ENCODE measurements at places on chromosomes 12 and 14.

DNA sequence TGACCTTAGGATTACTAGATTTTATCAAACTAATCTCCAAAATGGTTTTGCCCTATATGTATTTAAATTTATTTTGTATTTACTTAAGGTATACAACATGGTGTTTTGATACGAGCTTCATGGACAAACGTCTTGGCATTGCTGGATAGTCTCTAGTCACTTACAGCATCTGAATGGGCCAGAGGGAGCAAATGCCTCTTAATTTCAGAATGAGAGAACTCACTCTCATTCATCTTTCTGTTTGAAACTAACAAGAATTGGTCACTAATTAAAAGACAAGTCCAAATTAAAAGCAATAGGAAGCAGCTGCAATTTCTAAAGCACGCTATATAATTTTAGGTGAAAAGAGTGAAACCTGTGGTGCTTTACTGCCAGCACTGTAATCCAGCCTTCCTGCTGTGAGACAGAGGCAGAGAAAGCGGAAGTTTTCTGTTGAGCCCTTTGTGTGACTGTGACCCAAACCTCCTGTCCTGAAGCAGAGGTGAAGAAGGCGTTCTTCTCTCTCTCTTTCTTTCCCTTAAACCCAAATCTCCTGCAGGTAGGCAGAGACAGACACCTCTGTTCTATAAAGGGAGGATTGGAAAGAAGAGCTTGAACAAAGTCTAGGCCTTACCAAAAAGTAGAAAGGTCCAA, 184.6 kb upstream of the NAV3 start:
- DNase-seq = no peak

DNA sequence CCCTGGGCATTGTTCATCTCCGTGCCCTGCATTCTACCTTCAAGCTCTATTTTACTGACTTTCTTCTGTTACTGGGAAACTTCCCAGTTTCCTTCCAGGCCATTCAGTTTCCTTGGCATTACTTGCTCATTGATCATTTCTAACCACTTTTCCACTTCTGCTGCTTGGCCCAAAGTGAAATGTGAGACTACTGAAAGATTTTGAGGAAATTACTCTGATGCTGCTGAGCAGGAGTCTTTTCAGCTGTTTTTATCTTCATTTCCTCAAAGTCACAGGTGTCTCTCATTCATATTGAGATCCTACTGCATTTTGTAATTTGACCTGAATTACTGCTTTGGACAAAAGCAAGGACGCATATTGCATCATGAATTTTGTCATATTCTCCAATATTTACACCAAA, 26.4 kb upstream of the DBX2 start:
- DNase-seq = no peak

DNA sequence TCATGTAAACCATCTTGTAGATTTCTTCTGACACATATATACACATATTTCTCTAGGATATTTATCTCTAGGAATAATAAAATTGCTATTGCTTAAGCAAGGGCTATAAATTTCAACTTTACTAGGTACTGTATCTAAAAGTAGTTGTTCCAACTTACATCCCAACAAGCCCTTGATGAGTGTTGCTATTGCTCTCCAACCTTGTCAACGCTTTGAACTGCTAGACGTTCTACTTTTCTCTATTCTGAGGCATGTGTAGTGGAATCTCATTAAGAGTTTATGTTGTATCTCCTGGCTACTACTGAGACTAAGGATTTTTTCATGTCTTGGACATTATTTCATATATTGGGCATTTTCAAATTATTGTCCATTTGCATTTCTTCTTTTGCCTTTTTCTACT, 321.5 kb upstream of the SOX5 start:
- no peak for DNase-seq

DNA sequence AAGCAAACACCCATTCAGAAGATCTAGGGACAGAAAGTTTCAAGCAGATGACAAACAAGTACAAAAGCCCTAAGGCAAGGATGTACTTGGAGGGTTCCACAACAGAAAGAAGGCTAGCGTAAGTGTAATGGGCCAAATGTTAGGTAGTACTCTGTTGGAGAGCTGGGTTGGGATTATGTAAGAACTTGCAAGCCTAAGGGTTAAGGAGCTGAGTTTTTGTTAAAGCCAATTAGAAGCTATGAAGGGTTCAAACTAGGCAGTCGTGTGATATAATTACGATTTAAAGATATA, 41.4 kb downstream of the HECTD1 start:
- no peak for DNase-seq

DNA sequence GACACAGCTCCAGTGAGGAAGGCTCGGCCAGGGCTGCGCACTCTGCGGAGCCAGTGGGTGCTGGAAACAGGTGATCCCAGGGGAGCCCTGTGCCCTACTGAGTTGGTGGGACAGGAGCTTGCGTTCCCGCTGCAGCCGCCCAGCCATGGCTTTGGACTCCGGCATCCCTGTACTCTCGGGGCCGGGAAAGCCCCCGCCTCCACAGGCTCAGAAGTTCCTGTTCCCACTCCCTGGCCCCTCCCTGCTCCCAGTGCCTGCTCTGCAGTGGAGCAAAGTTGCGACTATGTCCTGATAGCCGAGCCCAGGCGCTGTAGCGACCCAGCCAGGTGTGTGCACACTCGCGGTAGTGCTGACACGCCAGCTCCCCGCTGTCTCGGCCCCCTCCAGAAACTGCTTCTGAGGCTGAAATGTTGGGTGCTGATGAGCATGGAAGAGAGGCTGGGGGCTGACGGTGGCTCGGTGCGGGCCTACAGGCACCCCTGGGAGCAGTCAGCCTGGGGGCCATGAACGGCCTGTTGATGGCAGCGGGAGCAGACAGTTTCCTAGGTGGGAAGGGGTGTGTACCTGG, 344.6 kb upstream of the MGAT4C start:
- no peak for DNase-seq

GRCh38 chr12:70449074-70449752, 83.1 kb downstream of the KCNMB4 start:
- DNase-seq = no peak

- no peak for DNase-seq
These were observed 232.9 kb upstream of the CPNE8 start for GRCh38 chr12:39138268-39138667.

- no peak for DNase-seq
These were observed 118.3 kb upstream of the SCAF11 start for GRCh38 chr12:46108721-46109120.

DNA sequence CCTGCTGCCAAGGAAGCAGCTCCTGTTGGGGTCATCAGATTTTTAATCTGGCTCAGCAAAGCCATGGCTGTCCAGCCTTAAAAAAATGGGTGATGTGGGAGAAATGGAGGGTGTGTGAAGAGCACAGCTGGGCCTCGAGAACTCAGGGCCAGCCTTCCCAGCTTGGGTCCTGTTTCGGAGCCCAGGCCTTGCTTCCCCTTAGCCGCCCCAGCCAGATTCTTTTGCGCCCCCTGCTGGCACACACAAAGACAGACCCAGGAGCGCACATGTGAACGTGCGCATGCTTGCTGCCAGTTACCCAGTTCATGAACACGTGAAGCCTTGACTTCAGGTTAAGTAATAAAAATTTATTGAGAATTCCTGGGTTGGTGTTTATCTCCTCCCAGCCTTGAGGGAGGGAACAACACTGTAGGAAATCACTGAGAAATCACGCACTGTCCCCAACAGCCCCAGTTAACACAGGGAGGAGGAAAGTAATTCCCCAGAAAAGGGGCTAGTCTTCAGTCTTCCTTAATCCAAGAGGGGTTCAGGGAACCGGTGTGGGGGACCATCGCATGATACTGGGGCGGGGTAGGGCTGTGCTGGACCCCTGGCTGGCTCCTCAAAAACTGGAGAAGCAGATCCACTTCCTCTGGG, 5.3 kb downstream of the PHB2 start:
- peak; percentile 92 for DNase-seq

GRCh38 chr12:105470601-105471000, 140.1 kb downstream of the C12orf75 start:
- no peak for DNase-seq

DNA sequence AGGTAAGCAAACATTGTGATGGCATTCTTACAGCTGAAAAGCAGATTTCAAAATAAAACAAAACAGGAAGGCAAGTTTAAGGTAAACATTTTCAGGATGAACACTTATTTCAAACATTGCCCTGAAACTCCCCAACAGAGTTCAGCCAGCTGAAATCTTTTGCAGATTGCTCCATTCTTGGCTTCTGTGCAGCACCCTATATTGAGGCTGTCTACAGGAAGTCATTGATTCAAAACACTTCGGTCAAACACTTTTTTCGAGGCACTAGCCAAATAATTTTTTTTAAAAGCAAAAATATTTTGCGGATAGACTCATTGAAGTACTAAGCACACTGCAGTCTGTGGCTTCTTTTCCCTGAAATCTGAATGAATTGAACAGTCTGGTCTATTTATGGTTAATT, 318.1 kb upstream of the PDE3A start:
- no peak for DNase-seq

DNA sequence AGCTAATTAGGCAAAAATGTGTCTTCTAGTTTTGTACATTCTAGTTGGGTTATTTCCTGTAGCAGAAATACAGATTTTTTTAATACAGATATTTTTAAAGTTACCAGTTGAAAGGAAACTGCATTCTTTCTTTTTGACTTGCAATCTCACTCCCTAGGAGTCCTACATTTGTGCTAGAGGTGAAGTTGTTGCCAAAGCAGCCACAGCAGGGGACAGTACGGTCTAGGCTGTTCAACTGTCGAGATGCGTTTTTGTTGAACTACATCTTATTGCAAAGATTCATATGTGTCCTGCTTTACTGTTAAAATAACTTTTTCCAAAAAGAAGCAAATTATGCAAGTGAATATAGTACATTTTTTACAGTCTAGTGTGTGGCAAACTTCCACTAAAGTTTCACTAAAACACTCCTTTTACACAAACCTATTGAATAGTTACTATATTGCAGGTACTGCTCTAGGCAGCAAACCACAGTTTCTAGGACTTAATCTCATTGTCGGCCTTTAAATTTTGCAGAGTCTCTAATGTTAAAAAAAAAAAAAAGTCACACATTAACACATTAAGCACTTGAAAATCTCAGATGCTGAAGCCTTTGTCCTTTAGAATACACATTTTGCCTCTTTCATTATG, 30.2 kb upstream of the SRGAP1 start:
- DNase-seq = no peak

GRCh38 chr12:30757316-30757715, 2.6 kb upstream of the CAPRIN2 start:
- no peak for DNase-seq

DNA sequence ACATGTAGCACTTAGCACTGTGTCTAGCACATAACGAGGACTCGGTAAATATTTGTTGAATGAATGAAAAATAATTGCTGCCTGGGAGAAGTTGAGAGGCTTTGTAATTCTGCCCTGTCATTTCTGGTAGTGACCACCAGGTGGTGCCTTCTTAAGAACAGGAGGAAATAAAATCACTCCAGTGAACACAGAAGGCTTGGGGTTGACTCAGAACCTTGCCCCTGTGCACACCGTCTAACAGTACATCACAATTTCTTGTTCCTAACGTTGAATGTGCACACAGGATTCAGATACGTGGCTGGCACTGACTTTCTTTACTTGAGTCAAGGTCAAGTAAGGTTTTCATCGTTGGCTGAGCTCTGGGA, 91.8 kb downstream of the RGS6 start:
- peak; percentile 5 for DNase-seq

DNA sequence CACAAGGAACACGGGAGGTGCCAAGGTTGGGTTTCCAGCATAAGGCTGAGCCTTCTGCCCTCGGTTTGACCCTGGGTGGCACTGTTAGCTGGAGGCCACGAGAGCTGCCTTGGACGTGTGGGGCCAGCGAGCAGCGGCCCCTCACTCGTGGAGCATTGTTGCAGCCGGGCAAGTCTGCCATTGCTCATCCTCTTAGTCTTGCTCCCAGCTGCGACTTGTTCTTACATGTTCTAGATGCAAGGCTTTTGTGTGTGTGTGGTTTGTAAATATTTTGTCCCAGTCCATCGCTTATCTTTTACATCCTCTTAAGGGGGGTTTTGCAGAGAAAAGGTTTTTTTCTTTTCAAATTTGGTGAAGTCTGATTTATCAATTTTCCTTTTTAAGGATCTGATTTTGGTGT, 21.1 kb upstream of the C1S start:
- DNase-seq = no peak

- no peak for DNase-seq
These were observed 114.4 kb downstream of the SLC38A1 start for GRCh38 chr12:46154221-46154985.

GRCh38 chr12:33596061-33596460, 156.4 kb upstream of the SYT10 start:
- no peak for DNase-seq

GRCh38 chr14:53885136-53885640, 71.4 kb downstream of the BMP4 start:
- no peak for DNase-seq

- DNase-seq = no peak
These were observed 12.0 kb upstream of the SMIM10L1 start for GRCh38 chr12:11158885-11159444.

DNA sequence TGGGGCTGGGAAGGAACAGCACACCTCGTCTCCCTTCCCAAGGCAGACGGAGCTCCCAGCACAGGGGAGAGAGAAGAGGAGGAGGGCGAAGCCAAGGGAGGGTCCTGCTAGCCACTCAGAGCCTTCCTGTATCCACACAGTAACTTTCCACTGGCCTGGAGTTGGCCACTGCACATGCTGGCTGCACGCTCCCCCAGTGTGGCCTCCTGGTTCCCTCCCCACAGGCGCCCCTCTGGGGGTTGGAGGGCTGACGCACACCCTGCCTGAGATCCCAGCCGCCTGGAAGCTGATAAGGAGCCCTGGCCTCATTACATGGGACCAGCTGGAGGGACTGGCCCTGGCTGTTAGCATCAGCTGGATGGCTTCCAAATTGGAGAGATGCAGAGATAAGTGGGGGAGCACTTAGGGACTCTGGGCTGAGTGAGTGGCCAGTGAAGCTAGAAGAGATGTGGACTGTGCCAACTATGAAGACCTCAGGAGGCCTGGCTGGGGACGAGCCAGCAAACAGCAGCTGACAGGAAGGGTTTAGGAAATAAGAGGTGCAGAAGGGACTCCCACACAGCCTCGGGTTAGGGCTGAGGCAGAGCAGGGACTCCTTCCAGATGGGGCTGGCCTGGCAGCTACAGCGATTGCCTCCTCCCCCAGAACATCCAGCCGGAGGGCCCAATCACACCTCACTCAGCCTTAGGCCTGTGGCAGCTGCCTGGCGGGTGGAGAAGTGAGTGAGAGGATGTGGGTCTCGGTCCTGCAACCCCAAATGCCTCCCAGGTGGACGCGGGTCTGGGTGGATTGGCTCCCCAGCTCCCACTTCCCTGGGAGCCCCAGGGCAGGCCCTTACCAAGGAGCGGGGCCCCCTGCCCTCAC, 26.3 kb upstream of the BCDIN3D start:
- DNase-seq = peak; percentile 47

DNA sequence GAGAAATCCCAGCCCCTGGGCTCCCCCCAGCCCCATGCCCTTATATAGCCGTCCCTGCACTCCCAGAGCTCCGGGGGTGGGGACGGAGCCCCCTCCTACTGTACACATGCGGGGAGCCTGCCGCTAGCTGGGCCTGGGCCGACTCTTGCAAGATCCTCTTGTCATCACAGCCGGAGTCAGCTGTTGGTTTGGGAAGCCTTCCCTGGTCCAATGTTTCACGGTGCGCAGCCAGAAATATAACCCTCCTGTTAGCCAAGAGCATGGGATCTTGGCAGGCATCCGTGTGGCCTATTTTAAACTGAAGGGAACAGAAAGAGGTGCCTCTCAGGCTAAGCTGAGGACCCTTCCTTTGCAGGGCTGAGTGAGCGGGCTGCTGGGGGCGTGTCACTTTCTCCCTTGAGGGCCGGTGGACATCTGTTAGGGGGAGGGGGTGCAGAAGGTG, 175.3 kb downstream of the TSPAN9 start:
- peak; percentile 82 for DNase-seq

All from left colon (tissue), 2 donors.